ENCODE measurements at places on chromosomes 4 and X. TPM values are rescaled to one million over a fixed set of nuclear protein-coding genes. Genes with fewer than 3 reads are reported as not detected.

The STK32B gene
- total RNA-seq, result 8.3 TPM

The UTP14A gene
- total RNA-seq, result 39.4 TPM

The ARSH gene
- not detected for total RNA-seq

DNA sequence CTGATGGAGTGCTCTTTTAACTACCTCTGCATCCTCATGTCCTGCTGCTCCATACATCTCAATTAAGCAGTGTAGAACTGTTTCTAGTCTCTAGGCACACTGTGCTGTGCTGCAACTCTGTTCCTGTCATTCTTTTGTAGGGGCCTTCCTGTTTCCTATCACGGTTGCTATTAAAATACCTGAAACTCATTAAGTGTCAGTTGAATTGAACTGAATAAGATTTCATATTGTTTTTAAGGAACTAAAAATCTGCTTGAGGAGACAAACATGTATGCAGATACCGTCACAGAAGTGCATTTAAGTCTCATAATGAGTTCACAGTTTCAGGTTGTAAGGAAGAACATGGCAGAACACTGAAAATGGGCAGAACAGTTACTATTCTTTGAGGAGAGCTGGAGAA is 170.1 kb downstream of the LARP7 start:
- no peak for DNase-seq

- DNase-seq, result no peak
Measured at GRCh38 chr4:38911257-38911656, 43.7 kb downstream of the FAM114A1 start.

DNA sequence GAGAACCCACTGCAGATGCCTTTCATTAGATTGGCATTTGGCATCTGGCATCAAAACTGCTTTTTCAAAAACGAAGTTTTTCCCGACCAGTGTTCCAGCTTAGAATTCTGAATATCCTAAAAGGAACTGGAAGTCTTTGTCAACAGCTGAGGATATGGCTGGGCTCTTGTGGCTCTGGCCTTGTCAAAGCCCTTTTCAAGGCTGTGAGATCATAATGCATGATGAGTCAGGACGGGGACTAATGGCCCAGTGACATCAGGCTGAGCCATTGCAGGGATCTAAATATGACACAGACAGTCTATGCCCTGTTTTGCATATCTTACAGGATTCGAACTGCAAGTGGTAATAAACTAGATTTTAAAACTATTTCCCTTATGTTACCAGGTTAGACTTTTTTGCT is 306.4 kb downstream of the PTTG2 start:
- DNase-seq, result no peak

DNA sequence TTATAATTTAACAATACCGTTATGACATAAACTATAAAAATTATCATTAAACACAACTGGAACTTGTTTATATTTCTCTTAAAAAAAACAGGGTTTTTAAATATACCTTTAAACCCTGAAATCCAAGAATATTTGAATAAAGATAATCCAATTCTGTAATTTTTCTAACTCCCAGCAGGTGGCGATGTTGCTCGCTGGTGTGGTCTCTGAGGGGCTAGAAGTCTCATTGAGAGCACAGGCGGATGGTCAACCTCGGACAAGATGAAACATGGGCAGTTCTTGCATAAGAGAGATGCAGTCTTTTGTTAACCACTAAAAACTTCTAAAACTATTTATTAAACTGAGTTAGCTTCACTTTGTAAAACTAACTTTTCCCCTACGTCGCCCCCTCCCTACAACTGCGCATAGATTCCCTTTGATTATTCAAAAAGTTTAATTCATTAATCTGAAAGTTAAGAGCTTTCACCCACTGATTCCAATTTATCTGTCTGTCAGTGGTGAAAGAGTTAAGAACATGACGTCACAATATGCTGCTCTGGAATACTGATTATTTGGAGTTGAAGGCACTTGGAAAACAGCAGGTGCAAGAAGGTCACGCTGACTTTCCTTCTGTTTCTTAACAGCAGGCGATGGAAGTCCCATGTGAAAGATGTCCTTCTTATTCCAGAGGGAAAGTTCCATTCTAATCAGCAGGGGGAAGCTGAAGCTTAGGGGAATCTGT is 29.5 kb downstream of the DMP1 start:
- no peak for DNase-seq

GRCh38 chrX:12978205-12979025 is 3.5 kb downstream of the TMSB4X start:
- no peak for DNase-seq

DNA sequence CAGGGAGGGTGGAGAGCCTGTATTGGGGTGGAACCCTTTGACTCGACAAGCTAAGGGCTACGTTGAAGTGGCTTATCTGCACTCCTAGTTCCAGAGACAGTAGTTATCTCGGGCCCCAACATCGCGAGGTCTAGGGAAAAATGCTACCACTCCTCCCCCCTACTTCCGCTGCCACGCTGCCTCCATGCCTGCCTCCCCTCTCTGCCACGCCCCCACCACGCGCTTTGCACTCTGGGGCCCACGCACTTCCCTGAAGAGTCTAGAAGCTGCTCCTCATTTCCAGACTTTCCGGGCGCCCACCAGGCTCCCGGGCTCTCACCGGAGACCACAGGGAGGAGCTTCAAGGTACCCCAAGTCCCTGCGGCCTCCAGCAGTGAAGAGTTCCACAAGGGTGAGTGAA is at the start of gene PASD1:
PASD1 (plus strand) TSS at position 227 of the 400 bp plus-strand sequence. CDS start 37,879 bp downstream, outside the sequence.
- no peak for DNase-seq

GRCh38 chr4:1767061-1767769 is 25.9 kb upstream of the FGFR3 start:
- DNase-seq, result no peak
